ENCODE measurements at places on chromosomes 12 and 14.

GRCh38 chr12:57866308-57867019 is 19.9 kb upstream of the CTDSP2 start:
- DNase-seq: no peak

DNA sequence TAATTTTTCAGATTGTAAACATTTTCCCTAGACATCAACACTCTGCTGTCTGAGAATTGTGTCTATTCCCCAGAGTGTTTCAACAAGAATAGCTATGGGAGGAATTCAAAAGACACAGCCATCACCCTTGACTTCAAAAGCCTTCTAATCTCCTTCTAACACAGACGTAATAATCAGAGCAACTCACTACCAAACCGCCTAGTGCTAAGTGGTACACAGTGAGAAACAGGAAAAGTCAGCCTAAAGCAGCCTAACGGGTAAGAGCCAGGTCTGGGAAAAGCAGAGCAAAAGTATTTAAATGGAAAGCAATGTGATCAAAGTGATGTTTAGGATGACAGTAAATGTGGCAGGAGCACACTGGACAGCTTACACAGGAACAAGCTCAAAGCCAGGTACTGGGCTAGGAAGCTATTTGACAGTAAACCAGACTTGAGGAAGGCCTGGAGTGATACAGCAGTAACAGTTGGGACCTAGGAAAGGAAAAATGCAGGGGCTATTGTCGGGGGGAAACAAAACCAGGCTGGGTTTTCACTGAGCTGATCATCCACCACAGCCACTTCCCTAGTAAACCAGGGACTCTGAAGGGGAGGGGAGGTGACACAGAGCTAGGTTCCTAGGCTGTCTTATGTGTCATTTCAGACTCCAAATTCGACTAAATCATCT is 29.4 kb downstream of the CORO1C start:
- DNase-seq: no peak

DNA sequence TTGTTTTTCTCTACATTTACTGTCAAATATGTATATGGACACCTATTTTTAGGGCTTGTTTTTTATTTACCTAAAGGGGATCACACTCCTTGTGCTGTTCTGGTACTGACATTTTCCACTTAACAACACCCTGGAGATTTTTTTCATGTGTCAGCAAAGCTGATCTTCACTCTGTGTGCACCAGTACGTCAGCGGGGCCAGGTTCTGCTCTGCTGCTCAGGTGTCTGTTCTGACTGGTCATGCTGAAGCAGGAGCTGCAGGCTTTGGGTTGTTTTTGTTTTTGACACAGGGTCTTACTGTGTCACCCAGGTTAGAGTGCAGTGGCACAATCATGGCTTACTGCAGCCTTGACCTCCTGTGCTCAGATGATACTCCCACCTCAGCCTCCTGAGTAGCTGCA is 81.9 kb upstream of the CCND2 start:
- DNase-seq: no peak

DNA sequence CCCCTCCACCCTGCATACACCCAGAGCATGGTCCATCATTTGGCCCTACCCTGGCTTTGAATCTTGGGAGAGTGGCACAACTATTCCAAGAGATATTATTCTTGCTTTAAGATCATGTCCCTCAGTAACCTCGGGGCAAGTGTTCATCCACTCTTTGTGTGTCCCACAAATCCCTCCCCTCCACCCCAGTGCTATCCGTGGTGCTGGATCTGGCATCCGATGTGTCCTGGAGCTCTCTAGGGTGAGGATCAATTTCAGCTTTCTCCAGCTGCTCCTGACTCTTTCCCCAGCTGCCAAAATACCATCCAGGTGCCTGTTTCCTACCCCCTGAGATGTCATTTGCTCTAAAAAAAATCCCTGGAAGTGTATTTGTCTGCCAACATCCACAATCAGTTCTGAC is 64.8 kb upstream of the CMKLR1 start:
- DNase-seq: no peak

DNA sequence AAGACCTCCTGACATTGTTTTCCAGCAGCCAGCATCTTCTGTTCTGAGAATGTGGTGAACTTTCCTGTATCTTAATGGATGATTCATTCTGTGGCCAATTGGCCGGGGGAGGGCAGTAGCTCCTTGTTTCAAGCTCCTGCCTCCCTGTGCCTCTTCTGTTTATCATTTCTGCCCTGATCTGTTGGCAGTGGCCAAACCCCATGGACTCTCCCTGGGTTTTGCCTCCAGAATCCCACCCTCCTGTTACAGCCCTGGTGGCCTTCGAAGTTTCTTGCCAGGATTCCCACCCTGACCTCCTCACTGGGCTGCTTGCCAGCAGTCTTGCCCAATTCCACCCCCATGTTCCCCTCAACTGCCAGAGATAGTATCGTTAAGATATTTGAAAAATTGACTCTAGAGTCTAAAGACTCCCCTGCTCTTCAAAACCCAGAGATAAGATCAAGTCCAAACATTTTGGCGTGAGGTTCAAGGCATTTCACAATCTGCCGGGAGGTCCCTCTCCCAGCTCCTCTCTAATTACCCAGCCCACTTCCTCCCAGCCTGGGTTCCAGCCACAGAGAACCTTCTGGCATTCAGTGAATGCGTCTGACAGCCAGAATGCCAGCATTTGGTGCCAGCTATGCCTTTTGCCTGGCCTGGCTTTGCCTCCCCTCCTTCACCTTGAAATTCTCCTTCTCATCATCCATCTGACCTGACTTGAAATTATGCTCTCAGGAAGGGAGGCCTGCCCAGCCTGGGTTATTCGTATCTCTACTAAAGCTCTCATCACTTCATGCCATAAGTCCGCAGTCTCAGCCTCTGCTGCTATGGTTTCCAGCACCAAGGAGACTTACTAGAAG is 37.7 kb upstream of the TXNRD1 start:
- peak; percentile 2 for DNase-seq

- no peak for DNase-seq
These were observed 5.2 kb downstream of the MUCL1 start for GRCh38 chr12:54859502-54859901.

- DNase-seq: no peak
These were observed 5.3 kb upstream of the RAB35 start for GRCh38 chr12:120121766-120122293.

DNA sequence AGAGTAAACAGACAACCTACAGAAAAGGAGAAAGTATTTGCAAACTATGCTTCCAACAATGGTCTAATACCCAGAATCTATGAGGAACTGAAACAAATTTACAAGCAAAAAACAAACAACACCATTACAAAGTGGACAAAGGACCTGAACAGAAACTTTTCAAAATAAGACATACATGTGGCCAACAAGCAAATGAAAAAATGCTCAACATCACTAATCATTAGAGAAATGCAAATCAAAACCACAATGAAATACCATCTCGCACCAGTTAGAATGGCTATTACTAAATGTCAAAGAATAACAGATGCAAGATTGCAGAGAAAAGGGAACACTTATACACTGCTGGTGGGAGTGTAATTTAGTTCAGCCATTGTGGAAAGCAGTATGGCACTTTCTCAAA is 125.8 kb downstream of the C12orf42 start:
- no peak for DNase-seq

GRCh38 chr12:39628836-39629235 is 9.2 kb upstream of the ABCD2 start:
- no peak for DNase-seq

DNA sequence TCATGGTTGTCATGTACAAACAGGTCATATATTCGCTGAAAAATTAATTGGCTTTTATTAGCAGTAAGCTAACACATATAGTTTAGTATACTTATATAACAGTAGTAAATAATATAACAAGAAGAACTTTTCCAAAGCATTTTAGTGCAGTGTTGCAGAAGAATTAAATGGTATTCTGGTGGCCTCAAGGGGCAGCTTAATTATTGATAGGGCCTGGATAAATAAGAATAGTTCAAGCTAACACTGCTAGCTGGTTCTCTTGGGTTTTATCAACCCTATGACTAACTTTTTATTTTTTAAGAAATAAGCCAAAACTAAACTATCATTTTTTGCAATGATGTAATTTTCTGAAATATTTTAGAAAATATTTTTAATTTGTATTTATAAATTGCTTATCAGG is 152.1 kb downstream of the SRGAP1 start:
- DNase-seq: no peak

DNA sequence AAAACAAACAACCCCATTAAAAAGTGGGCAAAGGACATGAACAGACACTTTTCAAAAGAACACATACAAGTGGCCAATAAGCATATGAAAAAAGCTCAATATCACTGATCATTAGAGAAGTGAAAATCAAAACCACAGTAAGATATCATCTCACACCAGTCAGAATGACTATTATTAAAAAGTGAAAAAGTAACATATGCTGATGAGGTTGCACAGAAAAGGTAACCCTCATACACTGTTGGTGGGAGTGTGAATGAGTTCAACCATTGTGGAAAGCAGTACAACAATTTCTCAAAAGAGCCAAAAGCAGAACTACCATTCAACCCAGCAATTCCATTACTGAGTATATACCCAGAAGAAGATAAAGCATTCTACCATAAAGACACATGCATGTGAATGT is 18.2 kb downstream of the PDE6H start:
- no peak for DNase-seq

DNA sequence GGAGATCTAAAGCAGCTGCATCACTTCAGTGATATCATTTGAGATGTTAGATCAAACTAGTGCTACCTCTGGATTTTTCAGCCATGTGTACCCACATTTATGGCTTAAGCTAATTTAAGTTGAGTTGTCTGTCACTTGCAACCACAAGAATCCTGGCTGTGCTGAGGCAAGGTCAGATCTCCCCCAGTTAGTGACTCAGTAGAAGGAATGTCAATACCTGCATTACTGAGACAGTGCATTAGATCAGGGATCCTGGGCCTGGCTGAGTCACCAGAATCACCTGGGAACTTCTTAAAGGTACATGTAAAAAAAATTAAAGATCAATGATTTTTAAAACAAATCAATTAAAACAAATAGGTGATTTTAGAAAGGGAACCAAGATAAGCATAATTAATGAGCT is 84.6 kb upstream of the GRIN2B start:
- DNase-seq: no peak

- no peak for DNase-seq
These were observed 1327.5 kb upstream of the FLRT2 start for GRCh38 chr14:84202486-84202885.

Measured in stimulated activated CD4-positive, alpha-beta T cell treated with anti-CD3 and anti-CD28 coated beads, Interleukin-12 subunit alpha, Interleukin-12 subunit beta, amount 100 ng/mL, for 24 hours (primary cell).